NCI-H2081 treated with DMSO at 0.1 percent for 48 hours (cell line): ENCODE measurements at places on chromosomes 5 and 9.

- no peak for DNase-seq
Measured at GRCh38 chr5:23490993-23491392, 16.4 kb upstream of the PRDM9 start.

GRCh38 chr5:111337688-111338087 lies 113.5 kb downstream of the CAMK4 start:
- DNase-seq = no peak

GRCh38 chr5:175406300-175406699 lies 37.7 kb downstream of the DRD1 start:
- no peak for DNase-seq

DNA sequence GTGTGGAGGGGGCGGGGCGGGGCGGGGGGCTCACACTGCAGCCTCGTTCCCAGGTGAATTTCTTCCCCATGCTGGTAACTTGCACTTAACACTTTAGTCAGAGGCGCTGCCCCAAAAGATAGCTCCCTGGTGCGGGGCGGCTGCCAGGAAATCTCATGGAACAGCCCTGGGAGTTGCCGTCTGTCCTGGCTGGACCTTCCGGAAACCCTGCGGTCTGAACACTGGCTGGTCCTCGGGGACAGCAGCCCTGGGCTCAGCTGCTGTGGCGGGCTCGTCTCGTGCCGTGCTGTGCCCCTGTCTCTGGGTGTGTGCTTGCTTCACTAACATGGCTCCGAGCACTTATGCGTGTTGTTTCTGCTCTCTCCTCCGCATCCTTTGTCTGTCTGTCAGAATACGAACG lies 25.8 kb downstream of the PTGES2 start:
- no peak for DNase-seq

DNA sequence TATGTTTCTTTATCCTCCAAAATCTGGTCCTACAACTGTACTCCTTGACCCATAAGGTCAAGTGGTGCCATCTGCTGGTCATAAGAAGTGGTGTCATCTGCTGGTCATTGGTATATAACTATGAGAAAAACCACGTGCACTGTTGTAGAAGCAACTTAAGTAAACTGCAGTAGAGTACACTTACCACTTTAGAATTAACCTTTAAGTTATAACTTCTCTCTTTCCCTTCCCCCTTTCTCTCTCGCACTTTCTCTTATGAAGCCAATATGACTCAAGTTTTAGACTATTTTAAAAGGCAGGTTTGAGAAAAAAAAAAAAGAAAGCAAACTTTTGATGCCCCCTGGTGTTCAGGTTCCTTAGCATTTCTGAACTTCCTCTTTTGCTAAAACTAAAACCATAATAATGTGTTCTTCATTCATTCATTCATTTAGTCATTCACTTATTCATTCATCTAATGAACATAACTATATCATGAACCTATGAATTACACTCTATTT lies 12.8 kb upstream of the MTAP start:
- peak; percentile 67 for DNase-seq

DNA sequence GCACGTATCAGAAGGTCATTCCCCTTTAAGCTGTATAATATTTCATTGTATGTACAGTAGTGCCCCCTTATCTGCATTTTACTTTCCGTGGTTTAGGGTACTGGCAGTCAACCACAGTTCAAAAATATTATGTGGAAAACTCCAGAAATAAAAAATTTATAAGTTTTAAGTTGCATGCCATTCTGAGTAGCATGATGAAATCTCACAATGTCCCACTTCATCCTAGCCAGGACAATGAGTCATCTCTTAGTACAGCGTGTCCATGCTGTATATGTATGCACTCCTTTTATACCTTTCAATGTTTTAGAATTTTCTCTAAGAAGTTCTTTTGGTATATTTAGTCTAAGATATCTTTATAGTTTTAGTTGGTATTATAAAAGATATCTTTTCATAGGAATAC lies 115.0 kb upstream of the HAND1 start:
- DNase-seq = no peak

GRCh38 chr9:133576031-133576874 lies 32.9 kb downstream of the FAM163B start:
- no peak for DNase-seq

GRCh38 chr5:66118304-66118703 lies 25.8 kb upstream of the SREK1 start:
- DNase-seq = no peak

GRCh38 chr5:33969572-33970452 lies 14.7 kb downstream of the SLC45A2 start:
- no peak for DNase-seq

DNA sequence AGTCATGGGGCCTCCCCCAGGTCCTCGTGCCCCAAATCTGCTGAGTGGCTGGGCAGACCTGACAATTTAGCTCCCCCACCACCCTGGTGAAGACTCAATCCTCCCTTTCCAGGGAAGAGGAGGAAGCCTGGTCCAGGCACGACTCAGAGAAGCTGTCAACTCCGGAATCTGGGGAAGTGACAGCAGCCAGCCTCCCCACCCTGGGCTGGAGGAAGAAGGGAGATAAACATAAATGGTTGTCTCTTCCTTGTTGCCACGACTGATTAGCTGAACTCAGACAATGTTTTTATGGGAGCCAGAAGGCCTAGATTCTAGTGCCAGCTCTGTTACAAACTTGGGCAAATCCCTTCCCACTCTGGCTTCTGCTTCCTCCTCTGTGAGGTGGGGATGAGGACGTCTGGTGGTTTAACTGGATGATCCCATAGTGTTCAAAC lies 15.4 kb downstream of the CCDC69 start:
- no peak for DNase-seq

DNA sequence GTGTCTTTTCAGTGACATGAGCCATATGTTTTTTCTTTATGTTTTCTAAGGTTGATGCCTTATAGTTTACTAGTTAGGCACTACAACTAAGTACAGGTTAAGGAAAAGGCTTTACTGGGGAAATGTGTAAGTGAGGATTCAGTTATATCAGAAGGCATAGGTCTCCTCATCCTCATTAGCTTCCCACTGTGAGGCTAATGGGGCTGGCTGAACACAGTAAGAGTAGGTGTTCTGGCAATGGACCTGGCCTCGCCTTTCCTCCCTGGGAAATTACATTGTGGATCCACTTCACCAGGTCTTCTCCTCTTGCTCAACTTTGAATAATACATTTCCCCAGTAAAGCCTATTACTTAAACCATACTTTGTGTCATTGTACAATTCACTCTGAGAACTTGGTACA lies 225.5 kb downstream of the PTPRD start:
- DNase-seq = no peak

DNA sequence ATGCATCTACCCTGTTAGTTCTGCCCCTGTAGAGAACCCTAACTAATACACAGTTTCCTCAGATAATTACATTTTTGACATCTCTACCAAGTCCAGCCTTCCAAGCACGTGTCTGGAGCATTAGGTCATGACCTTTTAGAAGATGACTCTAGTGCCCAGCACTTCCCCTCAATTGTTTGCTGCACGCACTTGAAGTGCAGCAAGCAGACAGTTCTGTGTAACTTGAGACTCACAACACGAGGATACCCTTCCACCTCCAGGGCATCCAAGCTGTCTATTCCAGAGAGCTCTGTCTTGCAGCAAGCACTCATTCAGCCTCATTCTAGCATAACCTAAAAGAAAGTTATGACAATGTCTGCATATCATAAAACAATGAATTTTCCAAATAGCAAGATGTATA lies 1410.5 kb upstream of the CDH18 start:
- no peak for DNase-seq

DNA sequence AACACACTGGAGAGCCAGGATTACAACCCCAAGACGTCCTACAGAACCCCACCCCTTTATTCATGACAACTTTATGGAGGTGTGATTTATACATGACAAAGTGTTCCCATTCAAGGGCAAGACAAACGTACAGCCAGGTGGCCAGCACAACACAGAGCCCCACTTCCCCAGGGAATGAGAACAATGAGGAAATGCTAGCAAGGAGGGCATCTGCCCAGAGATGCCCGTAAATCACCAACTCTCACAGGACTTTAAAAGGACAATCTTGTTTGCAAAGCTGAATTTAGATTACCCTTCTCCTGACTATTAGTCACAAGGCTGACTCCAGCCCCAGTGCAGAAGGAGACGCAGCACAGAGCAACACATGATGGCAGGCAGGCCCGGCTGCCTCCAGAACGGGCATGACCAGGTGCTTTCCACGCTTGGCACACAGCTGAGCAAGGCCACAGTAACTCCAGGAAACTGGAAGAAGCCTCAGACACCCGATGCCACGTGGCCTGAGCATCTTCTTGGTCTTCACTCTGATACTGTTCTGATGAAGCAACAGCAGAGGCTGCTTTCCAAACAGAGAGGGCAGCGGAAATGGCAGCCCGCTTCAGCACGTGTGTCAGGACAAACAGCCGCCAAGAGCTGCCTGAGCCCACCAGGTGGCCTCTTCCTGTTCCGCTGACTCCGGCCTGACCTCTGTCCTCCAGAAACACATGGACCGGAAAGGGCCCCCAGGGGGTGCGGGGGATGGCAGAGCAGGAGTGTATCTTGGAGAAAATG lies 51.4 kb downstream of the ROR2 start:
- no peak for DNase-seq

- no peak for DNase-seq
Measured at GRCh38 chr5:67393211-67393610, 196.6 kb upstream of the CD180 start.

- DNase-seq = peak; percentile 47
Measured at GRCh38 chr5:104606258-104606829, 1043.8 kb upstream of the NUDT12 start.

GRCh38 chr9:101995231-101995630 lies 256.8 kb upstream of the GRIN3A start:
- no peak for DNase-seq

DNA sequence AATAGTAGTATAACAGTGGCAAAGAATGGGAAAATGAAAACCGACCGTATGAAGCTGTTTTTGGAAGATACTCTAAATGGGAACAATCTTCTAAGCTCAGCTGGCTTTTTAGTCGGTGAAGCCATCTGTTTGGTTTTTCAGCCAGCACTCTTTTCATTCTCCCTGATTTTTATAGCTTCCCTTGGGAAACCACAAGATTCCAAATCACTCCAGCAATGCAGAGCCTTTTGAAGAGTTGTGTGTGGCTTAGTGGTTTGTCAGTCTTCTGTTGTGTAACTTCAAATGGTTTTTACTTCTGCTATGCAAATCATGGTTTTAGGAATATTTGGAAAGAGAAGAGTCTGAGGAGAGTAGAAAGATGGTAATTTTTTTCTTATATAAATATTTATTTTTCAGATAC lies 180.7 kb downstream of the KDM4C start:
- DNase-seq = no peak

DNA sequence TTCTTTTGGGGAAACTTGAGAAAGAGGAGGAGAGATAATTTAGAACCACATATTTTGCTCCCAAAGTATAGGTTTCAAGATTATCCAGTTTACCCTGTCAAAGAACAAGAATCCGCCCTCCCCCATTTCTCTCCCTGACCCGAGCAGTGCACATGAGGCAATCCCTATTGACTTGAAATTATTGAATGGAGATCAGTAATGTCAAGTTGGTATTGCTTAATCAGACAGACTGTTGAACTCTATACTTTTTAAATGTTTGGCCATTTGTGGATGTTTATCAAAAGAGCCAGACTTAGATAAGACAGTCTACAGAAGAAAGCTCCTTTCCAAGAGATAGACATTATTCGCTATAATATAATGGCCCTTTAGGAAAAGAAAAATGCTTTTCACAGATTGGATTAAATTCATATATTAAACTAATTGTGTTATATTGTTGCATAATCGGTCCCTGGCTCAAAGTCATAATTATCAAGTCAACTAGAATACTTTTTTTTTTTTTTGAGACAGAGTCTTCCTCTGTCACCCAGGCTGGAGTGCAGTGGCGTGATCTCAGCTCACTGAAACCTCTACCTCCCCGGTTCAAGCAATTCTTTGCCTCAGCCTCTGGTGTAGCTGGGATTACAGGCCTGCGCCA lies 5.3 kb downstream of the SLC25A25 start:
- no peak for DNase-seq

GRCh38 chr9:123998970-123999621 lies 12.5 kb upstream of the LHX2 start:
- no peak for DNase-seq

DNA sequence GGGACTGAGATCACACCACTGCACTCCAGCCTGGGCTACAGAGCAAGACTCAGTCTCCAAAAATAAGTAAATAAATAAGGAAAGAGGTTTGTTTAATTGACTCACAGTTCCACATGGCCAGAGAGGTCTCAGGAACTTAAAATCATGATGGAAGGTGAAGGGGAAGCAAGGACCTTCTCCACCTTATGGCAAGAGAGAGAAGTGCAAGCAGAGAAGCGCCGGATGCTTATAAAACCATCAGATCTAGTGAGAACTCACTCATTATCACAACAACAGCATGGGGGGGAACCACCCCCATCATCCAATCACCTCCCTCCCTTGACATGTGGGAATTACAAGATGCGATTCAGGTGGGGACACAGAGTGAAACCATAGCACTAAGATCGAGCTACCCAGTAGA lies 22.8 kb upstream of the RGMB start:
- DNase-seq = no peak

DNA sequence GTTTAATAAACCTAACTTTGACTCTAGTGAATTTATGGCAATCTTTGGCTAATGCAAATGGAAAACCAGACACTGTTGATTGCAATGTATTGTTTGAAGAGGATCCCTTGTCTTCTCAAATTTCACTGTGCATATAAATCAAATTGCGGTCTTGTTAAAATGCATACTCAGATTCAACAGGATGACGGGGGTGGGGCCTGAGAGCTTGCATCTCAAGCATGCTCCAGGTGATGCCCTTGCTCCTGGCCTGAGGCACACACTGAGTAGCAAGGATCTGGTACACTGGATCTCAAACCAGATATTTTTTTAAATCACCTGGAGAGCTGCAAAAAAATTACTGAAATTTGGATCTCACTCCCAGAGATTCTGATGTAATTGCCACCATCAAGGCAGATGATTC lies 463.7 kb downstream of the DNAH5 start:
- no peak for DNase-seq

DNA sequence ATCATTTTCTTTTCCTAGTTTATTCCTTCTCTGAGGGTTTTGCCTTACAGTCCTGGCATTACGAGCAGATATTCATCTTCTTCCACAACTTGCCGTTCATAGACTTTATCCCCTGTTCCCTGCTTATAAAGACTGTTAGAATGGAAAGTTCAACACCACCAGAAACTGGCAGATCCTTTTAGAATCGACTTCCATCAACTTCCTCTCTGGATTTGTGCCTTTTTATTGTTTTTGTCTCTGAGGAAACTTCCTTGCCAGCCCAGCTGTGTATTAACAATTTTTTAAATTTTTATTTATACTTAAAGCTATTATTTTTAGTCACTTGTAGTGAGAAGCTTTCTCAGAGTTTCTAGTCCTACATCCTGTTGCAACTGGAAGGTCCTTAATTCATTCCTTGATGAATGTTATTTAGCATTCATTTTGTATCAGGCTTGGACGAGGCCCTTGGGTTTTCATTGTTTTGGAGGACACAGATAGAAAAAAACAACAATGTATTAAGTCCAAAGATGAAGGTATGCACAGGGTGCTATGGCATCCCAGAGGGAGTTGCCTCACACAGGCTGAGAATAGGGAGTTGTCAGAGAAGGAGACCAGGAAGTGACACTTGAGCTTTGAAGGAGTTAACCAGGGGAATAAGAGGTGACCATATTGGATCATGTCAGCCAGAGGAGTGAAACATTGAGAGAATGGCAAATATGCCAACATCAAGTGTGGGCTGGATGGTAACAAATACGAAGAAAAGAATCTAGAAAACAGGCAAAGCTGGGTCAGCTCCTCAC lies 81.3 kb downstream of the ADAMTSL1 start:
- DNase-seq = no peak
